ENCODE measurements at places on chromosomes 11 and 22. TPM values are rescaled to one million over a fixed set of nuclear protein-coding genes. Genes with fewer than 3 reads are reported as not detected.

- DNase-seq = no peak
Observed at GRCh38 chr22:36894266-36894665, 19.2 kb upstream of the CSF2RB start.

DNA sequence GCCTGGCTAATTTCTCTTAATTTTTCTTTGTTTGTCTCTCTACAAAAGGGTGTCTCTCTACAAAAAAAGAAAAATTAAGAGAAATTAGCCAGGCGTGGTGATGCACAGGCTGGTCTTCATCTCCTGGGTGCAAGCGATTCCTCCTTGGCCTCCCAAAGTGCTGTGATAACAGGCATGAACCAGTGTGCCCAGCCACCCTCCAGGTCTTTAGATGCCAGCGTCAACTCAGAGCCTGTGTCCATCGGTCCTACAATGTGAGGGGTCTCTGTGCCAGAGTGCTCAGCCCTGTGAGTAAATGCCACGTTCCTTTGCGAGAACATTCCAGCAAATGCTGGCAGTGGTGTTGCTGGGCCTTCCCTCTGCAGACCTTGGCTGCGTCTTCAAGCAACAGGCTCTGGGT is 62.7 kb downstream of the IGF2 start:
- no peak for DNase-seq

GRCh38 chr11:73429121-73429750 is 53.0 kb downstream of the RELT start:
- DNase-seq = no peak

The OR4C3 gene
- total RNA-seq = not detected

The OR4D9 gene
- under 0.01 TPM for total RNA-seq

Measured in stomach (tissue), 19 donors.